HTR-8/SVneo (cell line): ENCODE measurements at places on chromosomes 6 and 20.

GRCh38 chr6:27144740-27145079 is 102.8 kb upstream of the PRSS16 start:
- DNase-seq, result no peak

GRCh38 chr6:135858931-135859330 is 7.4 kb downstream of the PDE7B start:
- no peak for DNase-seq

GRCh38 chr20:34368547-34368946 is 5.5 kb downstream of the ITCH start:
- DNase-seq, result no peak

GRCh38 chr6:80469977-80470376 is 363.5 kb downstream of the BCKDHB start:
- no peak for DNase-seq

DNA sequence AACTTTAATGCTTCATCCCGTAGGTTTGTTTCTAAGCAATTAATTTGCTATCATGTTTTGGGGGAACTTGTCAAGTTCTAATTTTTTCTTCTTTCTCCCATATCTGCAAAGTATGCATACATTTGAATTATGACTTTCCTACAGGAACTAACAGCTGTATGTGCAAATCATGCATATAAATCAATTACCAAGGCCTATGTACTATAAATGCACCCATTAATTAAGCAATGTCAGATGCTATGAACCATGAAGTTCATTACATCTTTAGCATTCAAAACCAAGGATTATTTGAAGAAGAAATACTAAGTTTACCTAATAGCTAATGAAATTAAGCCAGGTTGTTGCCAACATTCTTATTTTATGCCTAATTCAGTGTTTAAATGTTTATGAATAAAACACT is 851.3 kb downstream of the TFAP2A start:
- DNase-seq, result no peak

- no peak for DNase-seq
Observed at GRCh38 chr6:34096814-34097213, 49.1 kb downstream of the GRM4 start.

GRCh38 chr20:59032713-59033059 is 551 bp upstream of the ATP5F1E start:
- DNase-seq, result peak; percentile 71
